ENCODE measurements at places on chromosomes 12 and 14.

DNA sequence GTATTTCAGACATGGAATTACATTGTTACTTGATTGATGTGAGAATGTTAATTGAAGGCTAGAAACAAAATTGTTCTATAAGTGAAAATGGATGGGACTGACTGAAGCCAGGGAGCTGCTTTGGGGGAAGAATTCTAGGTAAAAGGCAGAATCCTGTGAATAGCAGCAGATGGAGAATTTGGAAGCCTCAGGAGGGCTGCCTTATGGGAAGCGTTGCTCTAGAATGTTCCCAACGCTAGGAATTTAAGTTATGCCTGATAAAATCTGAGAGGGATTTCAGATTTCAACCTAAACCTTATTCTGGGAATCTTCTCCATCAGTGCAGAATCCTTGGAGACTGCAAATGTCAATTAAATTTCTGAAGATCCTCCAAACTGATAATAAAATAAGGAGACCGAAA, 858.2 kb upstream of the FLRT2 start:
- no peak for DNase-seq

DNA sequence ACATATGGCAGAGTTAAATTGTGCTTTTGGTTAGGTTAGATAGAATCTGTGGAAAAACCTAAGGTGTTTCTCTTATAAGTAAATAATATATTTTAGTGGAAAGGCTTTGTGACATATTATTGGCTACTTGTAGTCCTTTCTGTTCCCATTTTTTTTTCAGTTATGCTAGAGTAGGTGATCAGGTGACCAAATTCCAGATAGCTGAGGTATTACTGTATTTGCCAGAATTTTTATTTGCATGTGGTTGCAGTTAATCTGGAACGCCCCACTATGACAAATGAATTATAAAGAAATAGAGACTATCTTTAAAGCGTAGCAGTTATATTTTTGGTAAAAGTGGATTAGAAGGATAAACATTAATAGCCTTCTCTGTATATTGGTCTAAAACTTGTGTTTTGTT, 52.0 kb downstream of the ARHGAP5 start:
- no peak for DNase-seq

DNA sequence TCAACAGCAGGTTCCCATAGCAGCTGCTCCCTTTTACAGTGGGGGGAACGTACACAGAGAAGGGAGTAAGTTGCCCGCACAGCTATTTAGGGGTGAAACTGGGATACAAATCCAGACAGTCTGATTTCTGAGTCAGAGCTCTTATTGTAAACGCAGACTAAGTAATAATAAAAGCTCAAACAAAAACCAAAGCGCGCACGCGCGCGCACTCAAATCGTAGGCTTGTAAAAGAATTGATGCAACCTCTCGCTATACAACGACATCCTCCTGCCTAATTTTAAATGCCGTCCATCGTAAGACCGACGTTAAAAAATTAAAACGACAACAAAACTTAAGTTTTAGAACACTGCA, 747 bp upstream of the DACT1 start:
- no peak for DNase-seq

GRCh38 chr12:116336542-116337065, 59.1 kb upstream of the MED13L start:
- no peak for DNase-seq

DNA sequence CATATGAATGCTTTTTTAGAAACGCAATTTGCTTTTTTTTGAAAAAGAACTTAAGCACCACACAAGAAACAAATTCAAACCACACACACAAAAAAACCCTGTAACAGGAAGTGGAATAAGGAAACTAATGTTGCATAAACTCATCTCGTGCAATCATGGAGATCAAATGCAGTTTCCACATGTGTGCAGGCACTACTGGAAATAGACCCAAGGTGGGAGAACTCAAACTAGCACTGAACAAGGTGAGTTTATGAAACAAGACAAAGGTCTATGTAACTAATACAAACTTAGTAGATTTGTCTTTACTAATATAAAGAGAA, 17.5 kb downstream of the NIN start:
- DNase-seq, result peak; percentile 70

GRCh38 chr14:65704850-65705249, 292.3 kb downstream of the FUT8 start:
- DNase-seq, result no peak

DNA sequence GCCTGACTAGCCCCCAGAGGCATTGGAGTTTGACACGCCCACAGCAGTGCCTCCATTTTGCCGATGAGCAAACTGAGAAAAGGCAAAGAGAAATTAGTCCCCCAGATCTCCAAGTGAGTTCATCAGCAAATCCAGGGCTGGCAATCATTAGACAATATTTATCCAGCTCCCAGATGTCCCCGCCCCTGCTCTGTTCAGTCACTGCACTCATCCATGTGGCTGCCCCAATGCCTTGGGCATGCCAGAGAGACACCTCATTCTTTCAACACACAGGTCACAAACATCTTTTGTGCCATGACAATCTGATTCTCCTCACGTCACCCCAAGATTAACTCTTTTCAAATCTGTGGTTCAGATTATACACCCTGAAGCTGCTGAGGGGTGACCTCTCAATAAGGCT, 43.5 kb downstream of the DPF3 start:
- DNase-seq, result no peak

DNA sequence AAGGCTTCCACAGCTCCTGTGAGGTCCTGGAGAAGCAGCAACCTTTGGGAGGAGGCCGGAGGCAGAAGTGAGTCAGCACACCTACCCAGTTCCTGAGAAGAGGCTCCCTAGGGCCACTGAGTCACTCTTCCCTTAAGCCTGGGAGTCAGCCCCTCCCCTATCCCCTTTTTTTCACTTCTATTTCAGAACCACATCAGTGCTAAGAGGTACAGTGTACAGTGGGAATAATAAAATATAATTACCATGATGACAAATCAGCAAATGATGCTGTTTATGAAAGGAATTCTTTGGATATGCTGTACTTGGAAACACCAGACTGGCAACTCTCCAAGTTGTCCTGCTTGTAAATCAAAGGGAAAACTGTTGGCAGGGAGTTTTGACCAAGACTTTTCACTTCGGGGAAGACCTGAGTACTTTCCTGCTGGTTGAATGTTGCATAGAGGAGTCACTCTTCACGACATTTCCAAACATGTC, 7.8 kb upstream of the TBPL2 start:
- no peak for DNase-seq

- DNase-seq, result no peak
These were observed 35.5 kb downstream of the BORCS5 start for GRCh38 chr12:12392413-12392812.

GRCh38 chr12:42361909-42362646, 36.1 kb downstream of the PPHLN1 start:
- no peak for DNase-seq

DNA sequence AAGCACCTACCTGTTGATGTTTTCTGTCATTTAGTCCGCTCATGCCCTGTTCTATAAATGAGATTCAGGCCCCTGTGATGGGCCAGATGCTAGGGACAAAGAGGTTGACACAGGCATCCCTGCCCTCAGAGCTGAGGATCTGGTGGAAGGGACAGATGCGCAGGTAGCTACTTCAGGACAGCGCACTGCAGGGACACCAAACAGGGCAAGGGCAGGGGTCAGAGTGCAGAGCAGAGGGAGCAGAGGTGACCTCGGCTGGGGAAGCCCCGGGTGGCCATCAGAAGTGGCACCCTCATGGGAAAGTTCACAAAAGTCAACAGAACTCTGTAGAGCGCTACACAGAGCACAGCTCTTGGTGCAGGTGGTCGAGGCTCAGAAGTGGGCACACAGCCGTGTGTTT, 5.6 kb upstream of the PNMA1 start:
- DNase-seq, result no peak

GRCh38 chr14:39351708-39352107, 80.5 kb downstream of the FBXO33 start:
- DNase-seq, result no peak

GRCh38 chr14:103001226-103001625, 56.1 kb downstream of the CDC42BPB start:
- no peak for DNase-seq

DNA sequence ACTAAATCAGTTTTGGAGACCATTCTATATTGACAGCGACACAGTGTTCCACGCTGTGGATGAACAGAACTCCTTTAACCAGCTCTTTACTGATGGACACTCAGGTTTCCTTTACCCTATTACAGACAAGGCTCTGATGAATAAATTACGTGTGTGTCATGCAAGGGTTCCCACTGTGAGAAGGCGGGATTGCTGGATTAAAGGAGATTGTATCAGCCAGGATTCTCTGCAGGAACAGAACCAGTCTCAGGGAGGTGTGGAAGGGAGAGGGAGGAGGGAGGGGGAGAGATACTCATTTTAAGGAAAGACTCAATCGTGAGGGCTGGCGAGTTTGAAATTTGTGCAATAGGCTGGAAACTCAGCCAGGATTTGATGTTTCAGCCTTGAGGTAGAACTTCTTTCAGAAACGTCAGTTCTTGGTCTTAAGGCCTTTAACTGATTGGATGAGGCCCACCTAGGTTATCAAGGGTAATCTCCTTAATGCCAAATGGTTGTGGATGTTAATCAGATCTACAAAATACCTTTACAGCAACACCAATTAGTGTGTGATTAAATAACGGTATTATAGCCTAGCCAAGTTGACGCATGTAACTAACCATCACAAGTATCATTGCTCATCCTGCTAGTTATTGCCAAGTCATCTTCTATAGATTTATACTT, 104.0 kb downstream of the GCH1 start:
- DNase-seq, result no peak

GRCh38 chr14:55102141-55102621, 26.9 kb upstream of the LGALS3 start:
- DNase-seq, result peak; percentile 94

GRCh38 chr14:80404413-80404812, 193.1 kb upstream of the DIO2 start:
- no peak for DNase-seq

DNA sequence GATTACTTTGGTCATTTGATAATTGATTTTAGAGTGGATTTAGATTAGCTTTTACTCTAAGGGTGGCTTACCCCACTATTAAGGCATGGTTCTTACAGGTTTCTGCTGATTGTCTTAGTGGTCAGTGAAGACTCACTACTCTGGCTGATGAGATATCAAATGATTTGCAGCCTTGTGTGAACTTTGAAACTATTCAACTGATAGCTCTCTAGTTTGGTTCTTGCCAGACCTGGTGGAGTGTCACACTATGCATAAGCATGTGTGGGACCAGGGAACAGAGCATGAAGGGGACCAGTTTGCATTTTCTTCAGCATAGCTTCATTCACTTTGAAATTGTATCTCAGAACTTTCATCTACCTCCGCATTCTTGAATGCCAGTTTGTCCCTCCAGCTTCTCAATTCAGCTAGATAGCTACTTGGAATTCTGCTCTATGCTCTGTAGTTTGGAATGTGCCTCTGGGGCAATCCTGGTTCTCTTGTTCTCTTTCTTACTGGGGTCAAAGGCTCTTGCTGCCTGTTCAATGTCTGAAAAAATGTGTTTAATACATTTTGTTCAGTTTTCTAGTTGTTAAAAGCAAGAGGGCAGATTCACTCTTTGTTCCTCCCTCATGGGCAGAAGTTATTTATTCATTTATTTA, 12.7 kb downstream of the SCYL2 start:
- no peak for DNase-seq

- DNase-seq, result peak; percentile 61
These were observed 6.9 kb downstream of the FBXO34 start for GRCh38 chr14:55277972-55278740.

DNA sequence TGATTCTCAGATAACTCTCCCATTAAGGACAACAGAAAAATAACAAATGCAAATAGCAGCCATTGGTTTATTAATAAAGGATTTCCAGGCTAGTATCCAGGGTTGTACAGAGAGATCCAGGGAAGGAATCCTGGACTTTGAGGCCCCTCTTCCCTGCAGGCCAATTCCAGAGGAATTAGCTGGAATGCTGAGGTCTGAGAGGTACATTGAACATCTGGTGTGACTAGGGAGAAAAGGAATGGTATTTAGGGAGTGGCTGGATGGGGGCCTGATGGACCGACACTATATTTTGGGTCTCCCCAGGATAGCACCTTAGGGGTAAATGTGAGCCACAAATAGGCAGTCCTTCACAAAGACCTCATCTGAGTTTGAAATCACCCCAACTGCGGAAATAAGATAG, 924.5 kb downstream of the AACS start:
- DNase-seq, result no peak

GRCh38 chr14:23306412-23307145, at the start of gene BCL2L2:
Gene BCL2L2 (plus strand): TSS chr14:23306833. CDS start chr14:23307768, 935 bp downstream.
- peak; percentile 74 for DNase-seq

- peak; percentile 52 for DNase-seq
These were observed 63.7 kb downstream of the FBXL14 start for GRCh38 chr12:1530592-1531152.

DNA sequence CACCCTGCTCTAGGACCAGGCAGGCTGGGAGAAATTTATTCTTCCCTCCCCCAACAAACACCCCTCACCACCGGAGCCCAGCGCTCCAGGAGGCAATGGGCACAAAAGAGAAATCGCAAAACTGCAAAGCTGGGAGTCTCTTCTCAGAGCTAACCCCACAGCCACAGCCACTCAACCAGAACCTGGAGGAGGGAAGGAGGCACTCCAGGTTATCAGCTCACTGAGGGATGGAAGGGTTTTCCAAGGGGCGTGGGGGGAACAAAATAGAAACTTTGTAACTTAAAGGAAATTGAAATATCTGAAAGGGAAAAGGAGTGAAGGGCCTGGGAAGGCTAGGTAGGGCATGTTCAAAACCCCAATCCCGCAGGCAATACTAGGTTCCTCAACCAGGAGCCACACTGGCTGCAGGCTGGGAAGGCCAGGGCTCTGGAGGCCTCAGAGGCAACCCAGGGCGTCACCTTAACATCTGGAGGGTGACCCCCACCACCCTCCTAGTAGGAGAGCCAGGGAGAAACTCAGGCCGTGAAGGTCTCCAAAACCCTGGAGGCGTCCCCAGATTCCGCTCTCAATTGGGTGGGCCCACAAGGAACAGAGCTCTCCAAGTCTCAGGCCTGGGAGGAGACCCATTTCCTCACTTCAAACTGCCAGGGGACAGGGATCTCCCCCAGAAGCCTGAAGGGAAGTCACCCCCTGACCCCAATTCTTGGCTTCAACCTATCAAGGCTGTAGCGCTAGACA, 3.2 kb downstream of the KDM2B start:
- DNase-seq, result no peak

GRCh38 chr12:62846491-62846890, 88.5 kb downstream of the PPM1H start:
- DNase-seq, result no peak

DNA sequence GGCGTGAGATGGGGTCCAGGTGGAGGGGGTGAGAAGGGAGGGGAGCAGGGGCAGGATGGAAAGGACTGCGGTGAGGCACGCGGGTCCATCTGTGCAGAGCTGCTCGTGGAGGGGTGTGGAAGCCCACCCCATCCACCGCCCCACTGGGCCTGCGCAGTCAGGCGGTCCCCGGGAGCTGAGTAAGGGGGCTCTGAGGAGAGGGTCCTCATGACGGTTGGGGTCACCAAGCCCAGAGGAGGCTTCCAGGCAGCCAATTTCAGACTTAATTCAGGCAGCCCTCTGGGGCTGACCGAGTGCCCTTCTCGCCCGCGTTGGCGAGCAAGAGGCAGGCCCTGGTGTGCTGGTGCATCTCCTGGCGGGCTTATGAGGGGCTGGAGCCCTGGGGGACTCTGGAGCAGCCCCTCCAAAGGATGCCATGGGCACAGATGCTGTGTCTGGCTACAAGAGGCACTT, 115.5 kb downstream of the KIF26A start:
- no peak for DNase-seq

- no peak for DNase-seq
These were observed 274.9 kb downstream of the GPHN start for GRCh38 chr14:66782853-66783252.

Data from OCI-LY7 (cell line).